AML-193 (cell line): ENCODE measurements at places on chromosomes 1 and 21.
A peak's percentile ranks its signal among the peaks of the same experiment; 100 is the strongest.

DNA sequence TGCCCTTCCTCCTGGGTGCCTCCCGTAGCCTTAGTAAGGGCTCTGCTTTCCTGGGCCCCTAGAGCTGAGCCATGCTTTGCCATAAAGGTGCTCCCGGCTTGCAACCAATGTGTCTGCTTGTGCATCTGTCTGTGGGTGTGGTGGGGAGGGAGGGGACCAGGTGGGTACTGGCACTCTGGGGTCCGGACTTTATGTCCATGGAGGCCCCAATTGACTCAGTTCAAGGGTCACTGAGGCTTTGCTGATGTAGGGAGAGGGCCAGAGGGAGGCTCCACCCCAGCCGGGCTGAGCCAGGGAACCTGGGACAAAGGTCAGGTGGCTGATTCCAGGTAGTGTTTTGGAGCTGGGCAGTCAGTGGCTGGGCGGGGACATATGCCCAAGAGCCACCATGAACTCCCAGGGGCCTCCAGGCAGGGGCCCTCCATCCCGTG, 15.0 kb downstream of the TNFRSF25 start:
- DNase-seq, result no peak

DNA sequence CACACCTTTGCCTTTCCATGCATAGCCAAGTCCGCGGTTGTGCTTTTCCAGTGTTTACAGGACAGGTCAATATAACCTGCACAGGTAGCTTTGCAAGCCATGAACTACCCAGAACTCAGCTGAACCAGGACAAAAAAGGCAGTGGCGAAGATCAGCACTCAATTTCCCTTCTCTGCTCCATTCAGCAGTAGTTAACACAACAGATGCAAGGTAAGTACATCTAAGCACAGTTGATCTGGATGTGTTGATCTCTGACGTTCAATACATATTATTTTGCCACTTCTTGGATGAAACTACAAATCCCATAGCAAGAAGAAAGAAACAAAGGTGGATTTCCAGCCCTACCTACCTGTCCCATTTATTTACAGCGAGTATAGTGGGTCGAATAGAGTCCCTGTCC, 146.6 kb upstream of the KRTAP19-8 start:
- no peak for DNase-seq

DNA sequence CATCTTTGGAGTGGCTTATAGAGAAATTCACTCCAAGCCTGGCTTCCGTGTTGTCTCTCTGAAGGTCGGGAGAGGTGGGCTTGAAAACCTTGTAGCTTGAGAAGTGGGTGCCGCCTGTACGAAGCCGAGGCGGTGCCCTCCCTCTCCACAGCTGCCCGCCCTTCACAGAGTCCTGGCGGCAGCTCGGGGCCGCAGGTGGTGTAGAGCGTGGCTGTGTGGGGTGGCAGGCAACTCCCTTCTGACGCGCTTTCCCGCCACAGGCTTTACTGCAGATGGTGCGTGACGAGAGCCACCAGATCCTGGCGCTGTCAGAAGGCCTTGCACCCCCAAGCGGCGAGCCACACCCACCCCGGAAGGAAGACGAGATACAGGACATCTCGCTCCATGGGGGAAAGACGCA, 33.1 kb upstream of the DIP2A start:
- no peak for DNase-seq

DNA sequence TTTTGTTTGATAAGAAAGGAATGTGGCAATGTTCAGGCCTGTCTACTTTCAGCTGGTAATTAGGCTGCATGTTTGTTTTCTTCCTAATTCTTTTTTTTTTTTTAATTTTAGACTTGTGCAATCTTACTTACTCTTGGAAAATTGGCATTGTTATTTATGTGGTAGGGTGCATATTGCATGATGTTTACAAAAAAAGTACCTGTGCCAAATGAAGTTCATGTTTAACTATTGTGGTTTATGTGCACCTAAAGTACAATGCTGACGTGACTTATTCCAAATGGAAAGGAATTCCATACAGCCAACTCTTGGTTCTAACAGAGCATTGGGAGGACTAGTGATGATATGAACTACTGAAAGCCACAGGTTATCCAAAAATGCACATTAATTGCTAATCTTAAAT, 51.0 kb downstream of the KCNK2 start:
- no peak for DNase-seq

DNA sequence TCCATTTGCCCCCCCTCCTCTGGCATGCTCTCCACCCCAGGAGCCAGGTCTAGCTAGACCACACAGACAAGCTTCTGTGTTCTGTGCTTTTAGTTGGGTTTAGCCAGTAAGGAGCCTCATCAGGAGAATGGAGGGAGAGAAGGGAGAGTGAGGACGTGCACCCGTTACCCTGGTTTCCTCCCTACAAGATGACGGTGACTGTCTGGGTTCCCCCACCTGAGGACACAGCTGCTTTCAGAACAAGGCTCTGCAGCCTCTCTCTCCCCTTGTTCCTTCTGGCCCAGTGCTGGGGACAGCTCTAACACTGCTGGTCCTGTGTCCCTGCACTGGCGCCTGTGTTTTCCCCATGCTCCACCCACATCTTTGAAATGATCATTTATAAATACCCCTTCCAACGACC, 184.4 kb upstream of the GALNT2 start:
- no peak for DNase-seq

- DNase-seq, result no peak
Observed at GRCh38 chr1:40706626-40707025, 15.1 kb downstream of the NFYC start.

DNA sequence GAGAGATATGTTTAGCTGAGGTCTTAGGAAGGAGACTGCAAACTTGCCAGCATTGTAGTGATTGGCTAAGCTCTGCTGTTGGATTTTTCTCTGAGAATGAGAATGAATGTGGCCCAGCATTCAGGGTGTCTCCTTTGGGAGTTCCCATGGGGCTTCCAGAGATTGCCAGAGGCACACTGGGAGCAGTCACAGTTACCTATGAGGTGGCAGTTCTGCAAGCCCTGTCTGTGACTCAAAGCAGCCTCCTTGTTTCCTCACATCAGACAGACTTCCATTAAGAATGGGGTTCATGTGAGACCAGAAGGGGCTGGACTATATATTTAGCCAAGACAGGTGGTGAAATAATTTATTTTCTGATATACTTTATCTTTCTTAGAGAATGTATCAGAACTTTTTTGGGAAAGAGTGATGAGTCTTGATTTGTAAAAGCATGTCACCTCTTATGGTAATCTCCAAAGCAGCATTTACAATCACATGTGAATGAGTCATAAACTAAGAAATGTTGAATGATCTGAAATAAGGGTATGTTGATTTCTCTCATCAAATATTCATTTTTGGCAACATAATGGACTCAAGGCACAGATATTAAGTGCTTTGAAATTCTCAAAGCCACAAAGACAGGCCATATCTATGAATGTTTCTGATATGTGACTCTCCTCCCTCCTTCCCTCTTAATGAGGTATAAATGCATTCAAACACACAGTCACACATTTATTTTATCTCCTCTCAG, 9.5 kb upstream of the SLC19A2 start:
- no peak for DNase-seq

DNA sequence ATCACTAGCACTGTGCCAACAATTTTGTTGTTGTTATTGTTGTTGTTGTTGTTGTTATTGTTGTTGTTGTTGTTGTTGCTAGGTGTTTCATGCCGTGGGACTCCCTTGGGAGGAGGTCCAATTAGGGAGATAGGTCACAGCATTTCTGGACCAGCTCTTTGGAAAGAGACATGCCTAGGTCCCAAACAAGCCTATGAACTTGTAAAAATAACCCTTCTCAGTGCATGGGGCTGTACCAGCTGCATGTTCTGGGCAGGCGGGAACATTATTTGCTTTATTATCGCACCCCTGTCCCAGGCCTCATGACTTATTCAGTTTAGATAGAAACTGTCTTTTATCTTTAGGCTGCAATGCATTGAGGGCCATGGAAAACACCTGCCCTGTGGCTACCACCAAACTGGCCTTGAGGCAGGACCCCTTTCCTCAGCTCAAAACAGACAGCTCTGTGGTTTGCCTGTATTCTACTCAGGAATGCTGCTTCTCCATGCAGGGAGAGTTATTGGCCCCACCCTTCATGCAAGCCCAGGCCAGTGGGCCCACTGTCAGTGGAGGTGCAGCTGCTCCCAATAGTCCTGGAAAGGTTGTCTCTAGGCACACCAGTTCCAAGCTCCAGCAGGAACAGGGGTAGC, 386.5 kb upstream of the BRINP3 start:
- no peak for DNase-seq

DNA sequence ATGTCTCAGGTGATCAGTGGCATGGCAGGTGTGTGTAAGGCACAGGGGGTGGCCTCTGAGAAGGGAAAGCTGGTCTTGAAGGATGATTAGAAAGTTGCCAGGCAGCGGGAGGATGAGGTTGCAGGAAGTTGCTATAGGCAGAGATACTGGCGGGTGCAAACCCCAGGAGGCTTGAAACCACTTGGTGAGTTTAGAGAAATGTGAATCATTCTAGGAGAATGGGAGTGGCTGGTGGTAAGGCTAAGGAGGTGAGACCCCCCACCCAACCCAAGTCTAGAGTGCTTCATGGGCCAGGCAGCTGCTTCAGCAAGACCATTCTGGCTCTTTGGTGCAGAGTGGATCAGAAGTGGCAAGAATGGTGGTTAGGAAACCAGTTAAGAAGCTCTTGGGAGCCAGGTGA, 9.0 kb downstream of the SH2D2A start:
- DNase-seq, result no peak

- DNase-seq, result no peak
Observed at GRCh38 chr1:33768106-33768505, 95.8 kb upstream of the HMGB4 start.

DNA sequence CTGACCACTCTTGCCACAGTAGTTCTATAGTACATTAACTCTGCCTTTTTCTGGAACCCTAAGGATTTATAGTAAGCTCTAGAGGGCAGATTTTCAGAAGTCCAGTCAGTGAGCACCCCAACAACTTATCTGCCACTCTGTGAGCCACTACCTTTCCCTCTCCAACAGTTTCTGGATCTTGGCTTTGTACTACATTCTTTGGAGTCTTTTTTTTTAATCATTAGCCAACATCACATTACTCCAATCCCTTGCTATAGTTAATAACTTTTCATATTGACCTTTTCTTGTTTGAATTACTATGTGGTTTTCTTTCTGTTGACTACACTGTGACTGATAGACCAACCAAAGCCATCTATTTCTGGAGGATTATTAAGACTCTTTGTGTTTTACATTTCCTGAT, 1596.7 kb upstream of the PRMT6 start:
- no peak for DNase-seq

- no peak for DNase-seq
Observed at GRCh38 chr1:23601968-23602876, 42.9 kb upstream of the ID3 start.

DNA sequence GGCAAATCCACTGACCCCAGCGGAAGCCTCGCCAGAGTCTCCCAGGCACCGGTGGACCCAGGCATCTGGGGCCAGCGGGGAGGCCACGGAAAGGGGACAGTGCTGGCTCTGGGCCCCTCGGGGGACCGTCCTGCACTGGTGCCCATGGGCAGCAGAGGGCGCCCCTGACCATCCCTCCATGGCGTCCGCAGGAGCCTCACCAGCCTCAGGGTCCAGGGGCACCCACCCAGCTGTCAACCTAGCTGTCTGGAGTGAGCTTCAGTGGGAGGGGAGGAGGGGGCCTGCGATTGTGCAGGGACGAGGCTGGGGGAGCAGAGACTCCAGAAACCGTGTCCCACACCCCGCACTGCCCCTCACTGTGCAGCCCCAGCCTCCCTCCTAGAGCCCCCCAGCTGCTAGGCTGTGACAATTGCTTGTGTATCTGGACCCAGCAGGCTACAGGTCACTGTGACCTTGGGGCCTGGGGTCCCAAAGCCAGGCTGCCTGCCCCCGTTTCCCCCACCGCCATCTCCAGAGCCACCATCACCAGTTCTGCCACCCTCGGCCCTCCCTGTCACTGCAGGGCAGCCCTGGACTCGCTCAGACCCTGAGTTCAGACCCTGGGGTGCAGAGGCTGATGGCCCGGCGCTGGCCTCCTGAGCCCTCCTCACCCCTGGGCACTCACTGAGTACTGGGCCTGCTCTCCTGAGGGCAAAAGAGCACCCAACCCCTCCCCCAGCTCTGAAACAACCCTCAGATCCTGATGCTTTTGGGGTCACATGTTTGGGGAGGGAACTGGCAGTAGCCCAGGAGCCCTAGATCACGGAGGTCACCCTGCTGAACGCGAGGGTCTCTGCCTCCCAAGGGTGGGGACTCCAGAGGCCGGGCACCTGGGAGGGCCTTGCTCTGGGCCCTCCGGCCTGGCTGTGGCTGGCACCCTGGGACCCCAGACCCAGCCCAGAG, 10.6 kb upstream of the COL6A1 start:
- DNase-seq, result no peak

GRCh38 chr1:32336963-32337675, 1.1 kb upstream of the MARCKSL1 start:
- peak; percentile 95 for DNase-seq

GRCh38 chr1:205030896-205031295, 12.1 kb upstream of the CNTN2 start:
- no peak for DNase-seq

DNA sequence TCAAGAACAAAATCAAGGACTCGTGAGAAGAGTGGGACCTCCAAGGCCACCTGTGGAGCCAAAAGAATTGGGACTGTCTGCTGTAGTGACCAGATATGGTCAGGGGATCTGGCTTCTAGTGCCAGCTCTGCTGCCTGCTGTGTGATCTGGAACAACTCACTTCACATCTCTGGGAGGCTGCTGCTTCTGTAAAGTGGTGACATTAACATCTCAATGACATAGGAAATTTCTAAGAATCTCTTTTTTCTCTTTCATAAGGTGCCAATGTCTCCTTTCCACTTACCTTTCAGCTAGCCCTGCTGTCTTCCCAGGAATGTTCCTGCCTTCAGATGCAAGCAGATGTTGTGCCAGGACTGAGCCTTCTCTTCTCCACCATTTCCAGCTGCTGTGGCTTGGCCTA, 5.0 kb upstream of the SRSF4 start:
- no peak for DNase-seq

GRCh38 chr1:79652426-79652825, 645.9 kb upstream of the ADGRL4 start:
- no peak for DNase-seq

- no peak for DNase-seq
Observed at GRCh38 chr21:32459972-32460371, 47.5 kb downstream of the EVA1C start.
